ENCODE measurements at places on chromosomes 7 and 10.
A peak's percentile ranks its signal among the peaks of the same experiment; 100 is the strongest.

GRCh38 chr7:28267012-28267411, 86.4 kb upstream of the JAZF1 start:
- no peak for DNase-seq

- peak; percentile 98 for DNase-seq
Observed at GRCh38 chr10:77179015-77179695, 458.5 kb downstream of the KCNMA1 start.

GRCh38 chr10:47042780-47043750, 131.8 kb downstream of the PTPN20 start:
- no peak for DNase-seq

GRCh38 chr7:44240983-44241510, 40.3 kb downstream of the YKT6 start:
- peak; percentile 74 for DNase-seq

DNA sequence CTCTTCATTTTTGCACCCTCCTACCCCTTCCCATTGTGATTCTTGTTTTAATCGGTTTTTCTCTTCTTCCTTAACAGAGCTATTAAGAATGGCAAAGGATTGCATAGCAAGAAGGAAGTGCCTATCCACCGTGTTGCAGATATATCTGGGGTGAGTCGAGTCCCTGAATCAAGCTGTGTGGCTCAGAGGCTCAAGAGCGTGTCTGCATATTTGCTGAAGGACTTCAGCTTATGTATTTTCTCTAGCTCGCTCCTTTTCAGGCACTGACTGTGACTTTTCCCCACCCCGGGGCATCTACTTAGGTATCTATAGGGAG, 126.6 kb downstream of the LRRC4 start:
- no peak for DNase-seq

- DNase-seq, result peak; percentile 61
Observed at GRCh38 chr7:93115796-93116195, 2.0 kb downstream of the SAMD9 start.

- no peak for DNase-seq
Observed at GRCh38 chr7:13031468-13031867, 344.0 kb downstream of the ARL4A start.

DNA sequence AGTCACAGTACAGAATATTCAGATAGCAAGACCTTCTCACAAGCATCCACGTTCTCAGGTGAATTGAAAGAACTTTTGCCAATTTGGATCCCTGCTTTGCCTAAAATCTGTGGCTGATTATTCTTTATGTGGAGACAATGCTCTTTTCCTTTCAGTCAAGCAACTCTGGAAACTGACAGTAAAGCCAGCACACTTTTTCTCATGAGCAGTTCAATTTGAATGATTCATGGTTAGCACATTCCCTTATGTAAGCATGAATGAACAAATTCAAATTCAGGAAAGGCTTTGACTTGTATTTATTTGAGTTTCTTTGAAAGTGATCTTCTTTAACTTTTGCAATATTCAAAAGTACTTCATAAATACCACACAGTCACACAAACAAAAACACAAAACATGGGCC, 57.6 kb downstream of the MEOX2 start:
- DNase-seq, result no peak

DNA sequence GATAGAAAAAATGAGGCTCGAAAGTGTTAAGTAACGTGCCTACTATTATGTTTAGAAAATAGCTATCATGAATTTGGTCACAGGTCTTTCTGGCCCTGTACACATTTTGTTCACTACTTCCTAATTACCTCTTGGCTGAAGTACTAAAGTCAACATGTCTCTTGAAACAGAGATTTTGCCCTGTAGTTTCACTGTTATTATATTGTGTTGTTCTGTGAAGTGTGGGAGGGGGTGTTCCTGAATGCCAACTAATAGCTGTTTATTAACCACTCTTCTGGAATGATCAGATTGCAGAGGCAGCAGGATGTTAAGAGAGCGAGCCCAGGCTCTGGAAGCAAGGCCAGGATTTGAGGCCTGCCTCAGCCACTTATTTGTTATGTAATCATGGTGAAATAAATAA, 72.1 kb downstream of the RNF133 start:
- DNase-seq, result no peak

- no peak for DNase-seq
Observed at GRCh38 chr7:151251328-151251688, 2.8 kb upstream of the SMARCD3 start.

GRCh38 chr7:124462249-124462648, 303.3 kb downstream of the GPR37 start:
- DNase-seq, result peak; percentile 77

DNA sequence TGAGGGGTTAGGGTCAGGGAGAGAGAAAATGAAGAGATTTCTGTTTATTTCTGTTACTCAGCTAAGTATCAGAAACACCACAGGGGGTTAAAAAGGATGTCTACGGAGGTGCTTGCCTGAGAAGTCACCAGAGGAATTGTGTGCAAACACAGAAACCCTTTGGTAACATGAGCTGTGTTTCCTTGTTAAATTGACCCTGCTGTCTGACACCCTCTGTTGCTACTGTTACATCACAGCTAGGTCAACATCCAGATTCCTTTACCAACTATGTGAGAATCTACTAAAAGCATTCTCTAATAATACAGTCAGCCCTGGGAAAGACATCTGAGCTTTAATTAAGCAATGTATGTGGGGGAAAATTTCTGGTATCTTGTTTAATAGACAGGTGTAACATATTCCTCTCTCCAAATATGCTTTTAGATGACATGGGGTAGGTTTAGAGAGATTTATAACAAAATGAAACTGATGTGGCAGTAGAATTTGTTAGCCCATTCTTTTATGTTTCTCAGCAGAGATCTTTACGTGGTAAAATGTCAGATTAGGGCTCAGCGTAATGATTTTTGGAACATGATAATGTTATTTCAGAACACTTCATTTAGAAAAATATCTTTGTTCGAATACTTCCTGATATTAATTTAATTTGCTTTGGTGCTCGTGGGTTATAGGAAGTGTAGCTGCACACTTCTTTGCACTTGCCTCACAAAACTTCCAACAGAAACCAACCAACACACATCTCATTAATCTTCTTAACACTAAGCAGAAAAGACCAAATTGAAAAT, 168.0 kb upstream of the AHR start:
- peak; percentile 65 for DNase-seq

DNA sequence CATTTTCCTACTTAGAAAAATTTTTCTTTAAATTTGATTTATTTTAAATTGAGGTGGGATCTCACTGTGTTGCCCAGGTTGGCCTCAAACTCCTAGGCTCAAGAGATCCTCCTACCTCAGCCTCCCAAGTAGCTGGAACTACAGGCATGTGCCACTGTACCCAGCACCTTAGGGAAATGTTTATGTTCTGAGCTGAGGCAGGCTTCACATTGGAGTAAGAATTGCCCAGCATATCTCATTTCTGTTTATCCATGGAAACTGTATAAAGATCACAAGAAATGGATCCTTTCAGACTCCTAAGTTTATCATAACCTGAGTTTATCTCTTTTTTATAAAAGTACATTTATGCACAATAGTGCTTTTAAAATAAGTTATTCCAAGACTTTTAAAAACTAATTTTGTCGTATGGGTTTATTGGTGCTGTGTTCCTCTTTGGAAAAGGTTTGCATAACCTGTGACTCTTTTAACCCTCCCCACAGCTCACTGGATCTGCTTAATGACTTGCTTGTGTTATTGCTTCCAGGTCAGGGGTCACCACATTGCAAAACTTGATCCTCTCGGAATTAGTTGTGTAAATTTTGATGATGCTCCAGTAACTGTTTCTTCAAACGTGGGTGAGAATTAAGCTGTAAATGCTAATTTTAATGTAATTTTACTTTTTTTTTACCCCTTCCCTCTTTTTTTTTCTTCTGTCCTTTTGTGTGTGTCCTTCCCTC, 40.7 kb downstream of the OGDH start:
- DNase-seq, result no peak

GRCh38 chr7:14751461-14751860, 151.1 kb downstream of the DGKB start:
- DNase-seq, result no peak

DNA sequence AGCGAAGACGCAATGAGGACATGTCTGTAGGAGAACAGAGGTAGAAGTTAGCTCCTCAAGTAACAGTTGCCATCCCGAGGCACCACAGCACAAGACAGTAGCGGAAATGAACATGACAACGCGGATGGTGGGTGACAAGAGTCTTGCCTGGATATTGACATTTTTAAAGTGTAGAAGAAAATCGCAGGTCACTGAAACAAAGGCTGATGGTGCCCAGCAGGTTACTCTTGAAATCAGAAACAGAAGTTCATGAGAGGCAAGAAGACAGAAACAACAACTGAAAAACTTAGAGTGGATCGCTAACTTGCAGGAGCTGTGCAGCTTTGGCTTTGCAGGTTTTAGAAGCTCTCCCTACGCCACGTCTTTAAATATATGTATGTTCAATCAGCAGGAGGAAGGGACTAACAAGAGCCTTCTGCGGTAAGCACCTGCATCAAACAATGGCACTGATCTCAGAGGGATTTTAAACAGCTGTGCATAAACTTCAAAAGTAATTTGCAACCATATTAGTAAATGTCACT, 1.8 kb downstream of the PRKCQ start:
- no peak for DNase-seq

DNA sequence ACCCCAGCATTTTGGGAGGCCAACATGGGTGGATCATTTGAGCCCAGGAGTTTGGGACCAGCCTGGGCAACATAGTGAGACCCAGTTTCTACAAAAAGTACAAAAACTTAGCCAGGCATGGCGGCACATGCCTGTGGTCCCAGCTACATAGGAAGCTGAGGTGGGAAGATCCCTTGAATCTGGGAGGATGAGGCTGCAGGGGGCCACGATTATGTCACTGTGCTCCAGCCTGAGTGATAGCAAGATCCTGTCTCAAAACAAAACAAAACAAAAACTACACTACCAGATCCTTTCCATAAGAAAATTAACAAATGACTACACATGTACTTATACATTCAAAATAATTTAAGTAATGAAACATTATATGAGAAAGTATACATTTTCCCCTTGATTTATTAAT, 116.4 kb upstream of the KLF6 start:
- DNase-seq, result no peak

GRCh38 chr7:50480797-50481196, 30.6 kb upstream of the FIGNL1 start:
- DNase-seq, result no peak

- no peak for DNase-seq
Observed at GRCh38 chr10:31123946-31124345, 92.3 kb upstream of the ZNF438 start.

DNA sequence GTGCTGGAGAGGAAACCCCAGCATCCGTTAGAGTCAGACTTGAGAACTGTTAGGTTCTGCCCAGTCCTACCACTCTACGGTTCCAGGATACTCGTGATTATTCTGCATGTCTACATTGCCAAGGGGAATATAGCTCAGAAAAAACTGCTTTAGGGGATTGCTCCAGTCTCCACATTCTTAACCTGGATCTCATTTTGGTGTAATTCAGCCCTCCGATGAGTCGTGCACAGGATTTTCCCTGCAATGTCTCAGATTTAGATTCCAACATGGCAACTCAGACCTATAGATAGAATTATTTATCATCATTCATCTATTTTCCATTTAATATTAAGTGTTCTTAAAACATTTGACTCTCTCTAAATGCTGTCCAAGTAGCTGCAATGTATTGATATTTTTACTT, 121.1 kb upstream of the ZEB1 start:
- peak; percentile 67 for DNase-seq

DNA sequence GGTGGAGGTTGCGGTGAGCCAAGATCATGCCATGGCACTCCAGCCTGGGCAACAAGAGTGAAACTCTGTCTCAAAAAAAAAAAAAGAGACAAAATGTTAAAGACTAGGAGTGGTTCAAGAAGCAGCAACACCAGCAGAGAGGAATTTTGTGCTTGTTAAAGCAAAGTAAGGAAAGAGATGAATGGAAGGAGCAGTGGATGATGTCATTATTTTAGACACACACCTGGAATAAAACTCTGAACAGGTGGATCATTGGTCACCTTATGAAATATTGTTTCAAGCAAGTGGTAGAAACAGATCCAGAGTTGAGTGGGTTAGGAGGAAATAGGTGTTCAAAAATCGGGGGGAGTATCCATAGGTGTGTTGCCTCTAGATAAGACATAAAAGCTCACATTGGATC, 129.7 kb upstream of the FRMD4A start:
- no peak for DNase-seq

DNA sequence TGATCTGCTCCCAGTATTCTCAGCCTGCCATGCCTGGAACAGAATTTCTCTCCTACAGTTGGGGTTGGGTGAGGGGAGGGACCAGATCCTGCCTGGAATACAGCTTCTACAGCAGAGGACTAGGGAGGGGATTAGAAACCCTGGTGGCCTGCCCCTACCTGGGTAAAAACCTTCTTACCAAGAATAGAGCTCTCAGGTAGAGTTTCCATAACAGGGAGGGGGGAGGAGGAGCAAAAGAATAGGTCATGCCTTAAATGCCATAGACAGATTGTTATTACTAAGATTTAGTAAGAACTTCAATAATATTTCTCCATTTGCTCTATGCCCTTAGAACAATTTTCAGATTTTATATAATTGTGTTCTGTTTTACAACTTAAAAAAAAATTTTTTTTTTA, 33.5 kb upstream of the TSPAN33 start:
- DNase-seq, result no peak

DNA sequence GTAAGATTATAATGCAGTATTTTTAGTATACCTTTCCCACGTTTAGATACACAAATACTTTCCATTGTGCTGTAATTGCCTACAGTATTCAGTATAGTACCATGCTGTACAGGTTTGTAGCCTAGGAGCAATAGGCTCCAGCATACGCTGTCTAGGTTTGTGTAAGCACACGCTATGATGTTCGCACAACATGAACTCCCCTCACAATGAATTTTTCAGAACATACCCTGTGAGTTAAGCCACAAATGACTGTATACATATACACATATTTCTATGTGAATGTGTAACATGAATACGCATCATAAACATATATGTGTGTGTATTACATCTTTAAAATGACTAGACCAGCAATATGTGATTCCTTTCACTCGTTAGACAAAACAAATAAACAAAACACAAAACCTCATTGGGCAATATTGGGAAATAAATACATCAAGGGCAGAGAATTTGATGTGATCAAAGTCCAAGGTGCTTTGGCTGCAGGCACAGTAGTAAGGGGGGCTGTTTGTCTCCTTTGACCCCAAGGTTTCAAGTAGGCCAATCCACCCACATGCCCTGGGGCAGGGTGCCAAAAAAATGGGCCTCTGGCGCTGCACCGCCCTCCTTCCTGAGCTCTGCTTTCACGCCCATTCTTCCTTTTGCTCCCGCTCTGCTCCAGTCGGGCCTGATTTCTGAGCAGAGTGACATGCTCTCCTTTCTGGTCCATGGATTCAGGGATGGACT, 33.9 kb downstream of the CHN2 start:
- no peak for DNase-seq

- DNase-seq, result no peak
Observed at GRCh38 chr7:158596745-158597144, 9.1 kb upstream of the PTPRN2 start.

DNA sequence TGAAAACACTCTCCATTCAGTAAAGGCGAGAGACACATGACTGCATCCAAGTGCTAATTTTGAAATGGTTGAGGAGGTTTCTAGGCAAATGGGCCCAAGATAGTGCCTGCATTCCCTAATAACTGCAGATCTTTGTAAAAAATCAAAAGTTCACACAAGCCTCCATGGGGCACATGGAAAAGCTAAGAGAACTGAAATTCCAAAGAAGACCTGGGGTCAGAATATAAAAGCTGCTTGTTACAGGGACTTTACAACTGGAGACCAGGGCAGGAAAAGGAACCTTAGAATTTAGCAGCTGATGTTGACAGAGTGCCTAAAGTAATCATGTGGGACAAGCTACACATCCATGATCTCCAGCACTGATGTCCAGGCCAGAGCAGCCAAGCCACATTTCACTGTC, 10.0 kb upstream of the ABI1 start:
- no peak for DNase-seq

GRCh38 chr10:31921031-31921430, 7.6 kb downstream of the ARHGAP12 start:
- DNase-seq, result no peak
